ENCODE measurements at places on chromosomes 3 and 15.

GRCh38 chr15:68175526-68175925 lies 29.6 kb downstream of the CALML4 start:
- DNase-seq: no peak

GRCh38 chr3:35426366-35426958 lies 212.9 kb upstream of the ARPP21 start:
- DNase-seq: no peak

DNA sequence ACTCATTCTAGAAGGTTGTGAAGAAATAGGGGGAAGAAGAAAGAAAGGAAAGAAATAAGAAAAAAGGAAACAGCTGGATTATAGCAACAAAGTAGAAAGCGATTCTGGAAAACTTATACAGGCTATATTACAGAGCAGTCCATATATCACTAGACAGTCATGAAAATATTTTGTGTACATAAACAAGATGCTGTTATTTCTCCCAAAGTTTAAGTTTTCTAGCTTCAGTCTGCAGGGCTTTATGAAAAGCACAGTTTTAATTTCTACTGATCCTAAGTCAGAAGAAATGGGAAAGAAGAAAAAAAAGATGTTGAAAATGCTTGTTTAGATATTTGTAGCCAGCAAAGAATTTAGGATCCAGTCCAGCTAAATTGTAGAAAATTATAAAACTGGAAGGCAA lies 321.4 kb upstream of the NDN start:
- DNase-seq: no peak

- DNase-seq: no peak
Observed at GRCh38 chr3:62454916-62455315, 81.6 kb upstream of the FEZF2 start.

- no peak for DNase-seq
Observed at GRCh38 chr3:57637391-57637790, 40.2 kb upstream of the ARF4 start.

- DNase-seq: peak; percentile 10
Observed at GRCh38 chr15:98800437-98801233, 152.3 kb downstream of the IGF1R start.

GRCh38 chr3:128787256-128788253 lies 61.6 kb downstream of the RAB7A start:
- DNase-seq: no peak

DNA sequence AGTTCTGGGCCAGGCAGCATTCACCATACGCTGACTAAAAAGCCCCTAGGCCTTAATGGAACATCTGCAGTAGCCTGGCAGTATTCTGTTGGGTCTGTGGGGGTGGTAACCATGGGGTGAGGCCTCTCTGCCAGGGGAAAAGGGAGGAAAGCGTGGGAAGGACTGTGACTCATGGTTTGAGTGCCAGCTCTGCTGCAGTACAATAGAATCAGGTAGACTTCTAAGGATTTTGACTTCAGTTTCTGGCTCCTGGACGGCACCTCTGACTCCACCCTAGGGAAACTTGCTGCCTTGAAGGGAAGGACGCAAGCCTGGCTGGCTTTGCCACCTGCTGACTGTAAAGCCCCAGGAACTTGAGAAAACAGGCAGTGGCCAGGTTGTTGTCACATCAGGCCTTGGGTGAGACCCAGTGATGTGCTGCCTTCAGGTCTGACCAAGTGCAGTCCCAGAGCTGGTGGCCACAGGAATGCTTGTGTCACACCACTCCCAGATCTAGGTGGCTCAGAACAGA lies 148.6 kb downstream of the SUCNR1 start:
- DNase-seq: peak; percentile 25

- no peak for DNase-seq
Observed at GRCh38 chr3:89690646-89691045, 583.2 kb downstream of the EPHA3 start.

GRCh38 chr3:40120806-40121205 lies 188.7 kb upstream of the EIF1B start:
- no peak for DNase-seq

DNA sequence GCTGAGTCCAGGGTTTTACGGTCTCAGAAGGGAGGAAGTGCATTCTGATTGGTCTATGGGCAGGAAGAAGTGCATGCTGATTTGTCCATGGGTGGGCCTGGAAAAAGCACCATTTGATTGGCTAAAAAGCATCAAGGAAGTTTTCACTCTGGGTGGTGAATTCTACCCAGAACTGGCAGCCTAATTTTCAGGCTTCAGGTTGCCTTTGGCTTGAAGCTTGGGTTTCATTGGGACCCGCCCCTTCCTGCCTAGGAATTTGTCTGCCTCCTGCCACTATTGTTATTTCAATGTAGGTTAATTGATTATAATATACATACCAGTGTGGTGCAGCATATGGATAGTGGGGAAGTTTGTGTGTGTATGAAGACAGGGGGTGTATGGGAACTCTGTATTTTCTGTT lies 1355.9 kb downstream of the SI start:
- DNase-seq: no peak

GRCh38 chr3:30639937-30640336 lies 33.5 kb downstream of the TGFBR2 start:
- no peak for DNase-seq

DNA sequence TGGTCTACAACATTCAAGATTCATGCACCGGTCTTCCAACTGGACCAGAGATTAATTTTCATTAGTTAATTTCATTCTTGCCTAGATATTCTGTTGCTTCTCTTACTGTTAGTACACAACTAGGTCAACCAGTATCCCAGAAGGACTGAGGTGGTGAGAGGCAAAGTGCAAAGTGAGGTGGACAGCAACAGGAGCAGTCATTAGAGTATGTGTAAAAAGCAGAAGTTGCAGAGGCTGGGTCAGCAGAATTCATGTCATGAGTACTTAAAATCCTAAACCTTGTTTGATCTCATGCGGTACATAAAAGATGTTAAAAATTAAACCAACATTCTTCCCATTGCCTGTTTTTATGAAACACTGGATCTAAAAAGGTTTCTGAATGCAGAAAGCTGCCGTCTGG lies 46.7 kb downstream of the PARP14 start:
- no peak for DNase-seq

- no peak for DNase-seq
Observed at GRCh38 chr3:72154391-72155335, 369.7 kb upstream of the PROK2 start.

DNA sequence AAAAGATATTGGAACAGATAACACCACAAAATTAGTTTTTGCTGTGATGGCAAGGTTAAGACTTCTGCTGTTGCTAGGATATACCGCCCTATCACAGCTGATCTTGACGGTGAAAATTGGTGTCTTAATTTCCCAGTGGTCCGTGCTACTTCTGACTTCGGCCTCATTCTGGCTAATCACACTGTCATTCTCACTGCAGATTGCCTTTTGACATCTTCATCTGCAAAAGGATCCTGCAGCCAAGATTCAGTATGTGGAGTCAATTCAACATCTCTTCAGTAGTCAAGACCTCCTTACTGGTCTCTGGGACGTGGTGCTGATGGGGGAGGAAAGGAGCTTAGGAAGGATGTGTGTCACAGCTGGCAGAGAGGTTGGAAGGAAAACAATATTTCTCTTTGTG lies 438.6 kb downstream of the WDR72 start:
- no peak for DNase-seq

DNA sequence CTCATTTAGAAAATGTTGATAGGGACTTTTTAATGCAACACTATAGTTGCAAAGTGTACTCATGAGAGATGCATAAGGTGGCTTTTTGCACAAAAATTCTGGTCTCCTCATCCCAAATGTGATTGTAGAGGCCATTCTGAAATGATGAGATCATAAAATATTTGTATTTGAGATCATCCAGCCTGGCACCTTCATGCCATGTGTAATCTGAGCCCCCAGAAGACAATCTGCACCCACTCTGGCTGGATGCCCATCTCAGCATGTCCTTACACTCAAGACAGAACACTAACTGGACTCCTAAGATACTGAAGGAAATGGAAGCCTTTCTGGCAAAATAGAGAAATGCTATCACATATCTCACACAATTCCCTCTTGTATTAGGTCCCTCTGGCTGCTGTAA lies 49.2 kb downstream of the SLC7A14 start:
- no peak for DNase-seq

- DNase-seq: no peak
Observed at GRCh38 chr15:40984964-40985363, 31.7 kb downstream of the CHAC1 start.

GRCh38 chr3:23444386-23444785 lies 241.3 kb downstream of the UBE2E2 start:
- DNase-seq: no peak

GRCh38 chr3:106343811-106344210 lies 475.0 kb upstream of the CBLB start:
- DNase-seq: no peak

GRCh38 chr3:71307991-71308697 lies 275.4 kb downstream of the FOXP1 start:
- DNase-seq: no peak

DNA sequence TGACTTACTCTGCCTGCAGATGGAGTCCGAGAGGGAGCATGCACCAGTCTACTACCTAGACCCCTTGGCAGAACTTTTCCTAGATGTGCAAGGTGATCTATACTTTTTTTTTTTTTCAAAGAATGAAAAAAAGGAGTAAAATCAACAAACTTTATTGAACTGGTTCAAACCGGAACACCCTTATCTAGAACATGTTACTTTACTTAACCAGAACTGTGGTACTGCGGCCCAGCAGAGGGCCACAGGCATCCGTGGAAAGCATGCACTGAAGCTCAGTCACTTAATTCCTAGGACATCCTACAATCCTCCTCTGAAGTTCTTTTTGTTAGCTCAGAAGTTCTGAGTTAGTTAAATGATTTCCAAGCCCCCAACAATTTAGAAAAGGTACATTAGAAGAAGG lies 21.6 kb downstream of the CHAC1 start:
- no peak for DNase-seq

- no peak for DNase-seq
Observed at GRCh38 chr3:21290557-21290956, 460.5 kb downstream of the ZNF385D start.

- no peak for DNase-seq
Observed at GRCh38 chr15:42286445-42287029, 13.3 kb upstream of the TMEM87A start.

GRCh38 chr3:100089812-100090668 lies 24.3 kb downstream of the FILIP1L start:
- DNase-seq: no peak

DNA sequence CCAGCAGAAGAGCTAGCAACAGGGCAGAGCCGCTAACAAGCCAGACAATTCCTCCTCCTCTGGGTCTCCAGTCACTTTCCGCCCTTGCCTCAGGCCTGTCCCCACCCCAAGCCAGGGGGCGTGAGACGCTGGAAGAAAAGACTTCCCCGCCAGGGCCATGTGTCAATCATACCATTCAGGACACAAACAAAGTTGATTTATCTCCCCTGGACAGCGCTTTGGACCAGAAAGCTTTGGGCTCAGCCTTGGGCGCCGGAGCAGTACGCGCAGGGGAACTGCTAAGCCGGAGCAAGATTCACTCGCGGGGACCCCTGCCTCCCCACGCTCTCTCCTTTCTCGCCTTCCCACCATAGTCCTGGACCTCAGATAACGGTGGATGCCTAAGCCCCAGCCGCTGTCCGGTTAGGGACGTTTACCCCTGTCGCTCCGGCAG lies 479 bp downstream of the LRRC2 start:
- DNase-seq: no peak

DNA sequence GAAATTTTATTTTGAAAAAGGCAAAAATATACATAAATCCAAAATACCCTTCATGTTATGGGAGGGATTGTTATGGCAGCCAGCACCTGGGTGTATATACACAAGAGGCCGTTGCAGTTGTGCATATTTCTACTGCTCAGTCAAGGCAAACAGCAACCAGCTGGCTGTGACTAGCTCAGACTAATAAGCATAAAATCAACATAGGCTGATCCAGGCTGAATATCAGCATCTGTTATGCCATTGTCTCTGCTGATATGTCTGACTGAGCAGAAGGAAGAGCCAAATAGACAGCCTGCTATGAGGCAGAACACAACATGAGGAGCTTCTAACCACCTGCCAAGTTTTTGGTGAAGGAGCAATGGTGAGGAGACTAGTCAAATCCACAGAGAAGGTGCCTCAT lies 457.5 kb upstream of the ALCAM start:
- no peak for DNase-seq

DNA sequence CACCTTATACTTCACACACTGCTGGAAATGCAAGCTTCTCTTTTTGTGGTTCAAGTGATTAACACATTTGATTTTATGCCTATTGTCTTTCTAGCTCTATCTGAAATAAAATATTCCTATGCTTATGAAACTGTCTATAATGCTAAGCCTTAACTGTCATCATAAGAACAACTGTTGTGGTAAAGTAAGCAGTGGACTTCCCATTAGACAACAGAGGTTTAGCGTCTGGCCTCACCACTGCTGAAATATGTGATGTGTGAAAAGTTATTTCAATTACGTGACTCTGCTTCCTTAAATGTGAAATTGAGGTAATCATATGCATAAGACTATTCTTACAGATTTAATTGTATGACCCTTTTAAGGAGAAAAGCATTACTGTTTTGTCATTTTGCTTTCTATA lies 140.2 kb upstream of the LYSMD4 start:
- no peak for DNase-seq

DNA sequence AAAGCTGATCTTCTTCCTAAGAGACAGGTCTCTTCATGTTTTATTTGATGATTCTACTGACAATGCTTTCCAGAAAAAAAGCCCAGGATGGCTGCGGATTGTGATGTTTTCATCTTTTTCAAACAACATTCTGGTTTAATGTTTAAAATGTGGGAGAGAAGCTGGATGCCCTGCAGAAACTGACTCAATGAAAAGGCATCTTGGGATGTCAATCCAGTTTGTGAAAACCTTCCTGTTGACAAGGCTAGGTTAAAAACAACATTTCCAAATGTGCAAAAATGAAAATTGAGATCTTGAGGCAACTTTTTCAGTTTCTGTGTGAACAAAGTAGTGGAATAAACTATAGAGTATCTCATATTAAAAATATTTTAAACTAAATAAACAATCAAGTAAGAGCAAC lies 156.0 kb upstream of the MRPL3 start:
- no peak for DNase-seq

All from GOT3 (cell line).